ENCODE measurements at places on chromosomes 5 and 9.

DNA sequence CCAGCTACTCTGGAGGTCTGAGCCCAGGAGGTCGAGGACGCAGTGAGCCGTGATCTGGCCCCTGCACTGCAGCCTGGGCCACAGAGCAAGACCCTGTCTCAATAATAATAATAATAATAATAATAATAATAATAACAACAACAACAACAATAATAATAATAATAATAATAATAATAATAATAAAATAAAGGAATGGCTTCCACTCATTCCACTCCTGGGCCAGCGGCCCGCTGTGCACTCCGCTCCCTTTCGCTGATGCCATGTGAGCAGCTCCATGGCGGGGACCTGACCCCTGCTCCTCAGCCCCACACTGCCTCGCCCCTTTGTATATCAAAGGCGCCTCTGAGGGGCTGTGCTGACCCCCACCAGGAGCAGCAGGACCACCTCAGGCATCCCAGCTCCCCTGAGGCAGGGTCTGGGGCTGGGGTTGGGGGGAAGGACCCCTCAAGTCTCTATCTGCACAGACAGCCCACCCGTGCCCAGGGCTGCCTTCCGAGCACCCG lies 20.0 kb downstream of the GBGT1 start:
- DNase-seq: no peak

DNA sequence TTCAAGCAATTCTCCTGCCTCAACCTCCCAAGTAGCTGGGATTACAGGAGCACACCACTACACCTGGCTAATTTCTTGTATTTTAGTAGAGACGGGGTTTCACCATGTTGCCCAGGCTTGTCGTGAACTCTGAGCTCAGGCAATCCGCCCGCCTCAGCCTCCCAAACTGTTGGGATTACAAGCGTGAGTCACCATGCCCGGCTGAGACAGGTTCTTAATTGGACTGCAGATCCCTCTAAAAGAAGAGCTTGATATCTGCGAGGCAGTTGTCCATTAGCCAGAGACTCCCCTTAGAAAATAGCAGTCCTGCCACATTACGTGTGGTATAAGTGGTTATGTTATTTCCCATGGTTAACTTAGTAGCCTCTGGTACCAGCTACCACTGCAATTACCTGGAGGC lies 46.6 kb upstream of the NPR3 start:
- DNase-seq: no peak

DNA sequence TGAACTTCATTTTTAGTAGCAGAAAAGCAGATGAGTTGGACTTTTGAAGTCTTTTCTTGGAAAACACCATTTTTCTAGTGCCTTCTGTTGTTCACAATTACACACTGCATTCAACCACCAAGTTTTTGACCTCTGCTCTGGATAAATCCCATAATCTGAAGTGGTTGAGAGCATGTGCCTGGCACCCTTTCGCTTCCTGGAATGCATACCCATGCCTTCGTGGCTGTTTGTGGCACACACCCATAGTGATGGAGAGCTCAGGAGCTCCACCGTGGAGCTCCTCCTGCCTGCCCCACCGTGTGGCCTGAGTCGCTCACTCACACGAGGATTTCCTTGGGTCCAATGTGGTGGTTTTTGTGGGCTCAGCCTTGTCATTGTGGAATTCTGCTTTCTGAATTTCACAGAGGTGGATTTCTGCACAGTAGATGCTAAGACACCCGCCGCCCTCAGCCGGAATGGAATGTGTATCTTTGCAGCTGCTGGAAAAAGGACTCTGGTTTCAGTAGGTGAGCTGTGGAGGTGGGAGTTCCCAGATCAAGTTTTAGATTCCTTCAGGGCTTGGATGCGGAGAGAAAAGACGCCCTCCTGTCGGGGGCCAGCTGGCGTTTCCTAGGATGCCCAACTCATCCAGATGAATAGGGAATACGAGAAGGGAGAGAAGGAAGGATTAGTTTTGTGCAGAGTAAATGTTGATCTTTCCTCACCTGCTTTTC lies 500.4 kb downstream of the IRX1 start:
- DNase-seq: no peak

- DNase-seq: no peak
These were observed 16.4 kb upstream of the ZBED3 start for GRCh38 chr5:77103457-77103856.

DNA sequence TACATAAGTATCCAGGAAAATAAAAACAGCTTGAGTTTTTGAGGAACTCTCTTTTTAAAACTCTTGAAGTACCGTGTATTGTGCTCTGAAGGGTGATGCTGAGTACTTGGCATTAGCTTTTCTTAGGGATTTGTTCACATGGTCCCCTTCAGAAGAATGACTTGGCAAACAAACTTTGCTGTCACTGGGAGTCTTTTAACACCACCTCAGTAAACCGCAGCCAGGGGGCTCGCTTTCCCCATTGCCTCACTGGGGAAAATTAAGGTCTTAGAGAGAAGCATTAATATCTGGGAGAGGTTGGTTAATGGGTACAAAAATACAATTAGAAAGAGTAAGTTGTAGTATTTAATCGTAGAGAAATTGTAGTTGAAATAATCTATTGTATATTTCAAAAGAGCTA lies 105.9 kb upstream of the DAP start:
- no peak for DNase-seq

DNA sequence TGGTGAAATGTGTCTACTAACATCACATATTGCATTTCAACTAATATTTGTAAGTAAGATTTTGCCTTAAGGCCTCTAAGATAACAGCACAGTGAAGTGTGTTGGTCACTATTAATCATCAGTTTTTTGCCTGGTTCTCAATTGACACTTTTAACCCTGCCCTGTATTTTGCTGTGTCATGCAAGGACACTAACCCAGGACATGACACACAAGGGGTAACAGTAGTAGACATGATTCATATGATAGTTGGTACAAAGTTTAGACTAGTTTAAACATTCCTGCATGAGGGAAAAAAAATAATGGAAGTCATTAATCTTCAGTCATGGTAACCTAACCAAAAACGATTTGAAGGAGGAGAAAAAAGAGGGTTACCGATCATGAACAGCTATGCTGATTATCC lies 207.0 kb downstream of the DEPDC1B start:
- DNase-seq: peak; percentile 85

Measured in fibroblast of skin of back (primary cell).